ENCODE measurements at places on chromosomes 2 and 18.

DNA sequence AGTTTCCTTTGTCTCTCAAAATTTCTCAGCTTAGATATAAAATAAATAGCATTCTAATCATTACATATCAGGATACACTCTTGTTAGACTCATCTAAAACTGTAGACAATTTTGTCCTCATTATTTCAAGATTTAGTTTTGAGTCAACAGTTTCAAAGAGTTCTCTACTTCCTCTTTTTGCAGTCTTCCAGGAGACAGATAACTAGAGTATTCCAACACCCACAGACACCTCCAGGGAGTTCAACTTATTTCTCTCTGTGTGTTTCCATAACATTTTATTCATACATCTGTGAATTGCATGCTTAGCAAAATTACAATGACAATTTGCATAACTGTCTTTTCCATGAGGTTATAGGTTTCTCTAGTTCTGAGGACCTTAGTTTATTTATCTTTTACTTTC, 166.6 kb upstream of the HNMT start:
- no peak for DNase-seq

DNA sequence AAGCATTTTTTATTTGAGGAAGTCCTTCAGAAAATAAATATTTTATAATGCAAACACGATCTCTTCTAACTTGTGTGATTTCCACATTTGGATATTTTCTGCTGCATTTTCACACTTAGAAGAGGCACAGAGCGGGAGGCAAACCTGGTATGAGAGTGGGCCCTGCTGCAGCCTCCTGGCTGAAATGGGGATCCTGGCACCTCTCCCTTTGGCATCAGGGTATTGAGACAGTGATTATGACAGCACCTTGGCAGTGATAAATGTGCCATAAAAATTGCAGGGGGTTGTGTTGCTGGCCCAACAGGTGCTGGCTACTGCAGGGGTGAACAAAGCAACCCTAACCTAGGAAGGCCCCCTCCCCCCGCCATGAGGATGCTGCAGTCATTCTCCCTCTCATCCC, 128.6 kb downstream of the TSN start:
- DNase-seq: no peak

DNA sequence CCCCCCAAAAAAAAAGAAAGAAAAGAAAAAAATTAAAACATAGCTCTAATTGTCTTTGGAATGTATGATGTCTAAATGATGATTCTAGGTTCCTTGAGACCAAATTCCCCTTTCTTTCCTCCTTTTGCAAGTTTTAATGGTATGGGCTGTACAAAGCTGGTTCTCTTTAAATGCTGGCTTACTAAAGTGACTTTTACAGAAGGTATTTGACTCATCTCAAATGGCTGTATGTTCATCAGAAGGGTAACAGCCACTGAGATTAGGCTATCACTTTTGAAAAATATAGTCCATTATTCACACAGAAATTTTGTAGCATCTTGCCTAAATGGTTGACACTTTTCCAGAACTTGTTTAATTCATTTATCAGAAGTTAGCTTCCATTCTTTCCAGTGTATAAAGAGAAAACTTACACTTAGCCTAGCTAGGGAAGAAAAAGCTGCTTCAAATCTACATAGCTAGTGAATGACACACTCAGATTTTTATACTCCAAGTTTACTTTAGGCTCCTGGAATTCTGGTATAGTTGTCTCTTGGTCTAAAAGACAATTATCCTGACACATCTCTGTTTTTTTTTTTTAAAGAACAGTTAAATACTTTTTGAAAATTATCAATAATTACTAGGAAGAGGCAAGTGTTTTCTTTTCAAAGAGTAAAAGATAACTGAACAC, 622.6 kb downstream of the LRP1B start:
- no peak for DNase-seq

- DNase-seq: no peak
Measured at GRCh38 chr2:218010140-218010983, 7.6 kb upstream of the TNS1 start.

- DNase-seq: peak; percentile 66
Measured at GRCh38 chr2:111121828-111122630, 1.3 kb downstream of the BCL2L11 start.

GRCh38 chr2:66498289-66498975, 63.5 kb downstream of the MEIS1 start:
- DNase-seq: no peak

GRCh38 chr18:63850636-63851035, 36.9 kb upstream of the SERPINB2 start:
- no peak for DNase-seq
